ENCODE measurements at places on chromosomes 11 and 22.

- DNase-seq, result no peak
Measured at GRCh38 chr11:130330101-130330684, 15.5 kb upstream of the ZBTB44 start.

GRCh38 chr11:17771415-17771814 is 36.8 kb downstream of the KCNC1 start:
- DNase-seq, result no peak

DNA sequence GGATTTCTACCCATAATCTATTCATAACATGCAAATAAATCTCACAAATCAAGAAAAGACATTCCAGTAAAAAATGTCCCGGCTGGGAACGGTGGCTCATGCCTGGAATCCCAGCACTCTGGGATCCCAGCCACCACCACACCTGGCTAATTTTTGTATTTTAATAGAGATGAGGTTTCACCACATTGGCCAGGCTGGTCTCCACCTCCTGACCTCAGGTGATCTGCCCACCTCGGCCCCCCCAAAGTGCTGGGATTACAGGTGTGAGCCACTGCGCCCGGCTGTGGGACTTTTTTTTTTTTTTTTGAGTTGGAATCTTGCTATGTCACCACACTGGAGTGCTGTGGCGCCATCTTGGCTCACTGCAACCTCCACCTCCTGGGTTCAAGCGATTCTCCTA is 4.7 kb downstream of the CHID1 start:
- DNase-seq, result no peak

GRCh38 chr11:37320921-37321320 is 722.9 kb upstream of the RAG2 start:
- no peak for DNase-seq

GRCh38 chr22:45709866-45710265 is 38.2 kb downstream of the ATXN10 start:
- no peak for DNase-seq
